ENCODE measurements at places on chromosomes 1 and 21.

GRCh38 chr1:206735553-206736031, 35.0 kb upstream of the IL19 start:
- no peak for DNase-seq

- no peak for DNase-seq
Measured at GRCh38 chr1:91529856-91530255, 29.2 kb downstream of the CDC7 start.

DNA sequence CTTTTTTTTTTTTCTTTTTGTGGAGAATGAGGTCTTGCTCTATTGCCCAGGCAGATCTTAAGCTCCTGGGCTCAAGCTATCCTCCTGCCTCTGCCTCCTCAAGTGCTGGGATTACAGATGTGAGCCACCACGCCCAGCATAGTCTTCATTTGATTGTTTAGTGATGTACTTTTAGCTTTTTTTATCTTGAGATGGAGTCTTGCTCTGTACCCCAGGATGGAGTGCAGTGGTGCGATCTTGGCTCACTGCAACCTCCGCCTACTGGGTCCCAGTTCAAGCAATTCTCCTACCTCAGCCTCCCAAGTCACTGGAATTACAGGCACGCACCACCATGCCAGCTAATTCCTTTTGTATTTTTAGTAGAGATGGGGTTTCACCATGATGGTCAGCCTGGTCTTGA, 24.0 kb upstream of the LRRC3 start:
- DNase-seq, result no peak

DNA sequence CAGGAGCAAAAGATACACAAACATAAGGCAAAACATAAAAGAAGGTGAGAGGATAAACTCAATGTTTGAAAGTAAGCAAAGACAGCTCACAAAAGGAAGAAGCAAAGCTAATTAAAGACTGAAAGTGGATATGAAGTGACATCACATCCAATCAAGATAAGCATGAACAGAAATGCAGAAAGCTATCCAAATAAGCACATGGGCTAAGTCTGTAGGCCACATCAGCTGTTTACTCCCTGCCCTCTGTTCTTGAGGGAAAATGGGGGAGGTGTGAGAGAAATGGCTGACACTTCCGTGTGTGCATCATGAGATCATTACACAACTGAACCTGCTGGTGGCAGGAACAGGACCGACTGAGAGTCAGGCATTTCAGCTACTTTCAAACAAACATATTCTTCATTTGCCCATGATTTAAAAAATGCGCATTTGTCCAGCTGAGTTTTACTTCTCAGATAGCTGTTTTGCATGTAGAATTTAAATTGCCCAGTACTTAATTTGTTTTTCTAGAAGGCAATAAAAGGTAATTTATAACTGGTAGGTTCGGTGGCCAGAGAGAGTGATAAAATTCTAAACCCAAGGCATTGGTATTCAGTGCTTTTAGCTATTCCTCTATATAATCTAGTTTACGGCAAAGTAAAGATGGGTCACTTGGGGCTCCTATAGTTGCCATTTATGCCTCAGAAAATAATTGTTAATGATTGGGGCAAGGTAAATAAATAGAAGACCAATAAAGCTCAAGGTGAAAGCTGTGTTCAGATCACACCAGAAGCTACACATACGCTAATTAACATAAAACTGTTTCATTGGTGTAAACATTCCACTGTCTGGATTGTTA, 27.2 kb upstream of the MAN1A2 start:
- no peak for DNase-seq

DNA sequence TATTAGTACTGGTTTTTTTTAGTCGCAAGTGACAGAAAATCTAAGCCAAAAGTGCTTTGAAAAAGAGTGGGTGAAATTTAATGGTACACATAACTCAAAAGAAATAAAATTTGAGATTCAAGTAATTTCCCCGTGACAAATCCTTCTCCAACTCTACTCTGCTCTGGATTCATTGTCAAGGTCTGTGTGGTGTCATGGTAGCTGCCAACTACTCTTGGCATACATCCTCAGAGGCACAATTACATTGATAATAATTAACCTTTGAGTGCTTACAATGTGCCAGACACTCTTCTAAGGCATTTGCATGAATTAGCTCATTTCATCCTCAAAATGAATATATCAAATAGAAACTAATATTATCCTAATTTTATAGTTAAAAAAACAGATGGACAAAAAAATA, 1153.9 kb upstream of the NCAM2 start:
- no peak for DNase-seq

DNA sequence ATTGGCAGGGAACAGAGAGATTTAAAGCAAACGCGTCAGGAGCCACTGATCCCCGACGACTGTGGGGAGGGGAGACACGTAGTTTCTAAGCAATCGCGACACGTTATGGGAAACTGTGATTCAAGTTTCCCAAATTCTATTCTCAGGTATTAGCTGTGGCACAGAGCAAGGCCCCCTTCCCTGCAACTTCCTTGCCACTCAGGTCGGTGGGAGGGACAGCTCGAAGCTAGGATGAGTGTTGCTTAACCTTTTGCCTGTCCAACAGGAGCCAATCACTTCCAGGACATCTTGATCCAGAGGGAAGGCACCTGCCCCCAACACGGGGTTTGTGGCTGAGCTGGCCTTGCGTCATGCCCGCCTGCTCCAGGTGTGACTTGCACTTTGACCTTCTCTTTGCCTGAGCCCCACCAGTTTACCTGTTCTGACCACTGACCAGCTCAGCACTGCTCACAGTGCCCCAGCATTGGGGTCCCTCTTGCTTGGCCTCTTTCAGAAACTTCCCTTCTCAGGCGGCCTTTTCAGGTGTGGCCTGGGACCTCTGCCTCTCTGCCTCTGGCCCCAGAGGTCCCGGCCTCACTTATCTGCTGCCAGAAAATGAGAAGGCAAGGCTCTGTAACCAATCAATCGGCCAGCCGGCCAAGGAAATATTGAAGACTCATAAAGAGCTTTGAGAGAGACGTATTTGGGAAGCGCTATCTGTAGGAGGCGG, 24.6 kb downstream of the TEX35 start:
- DNase-seq, result no peak

DNA sequence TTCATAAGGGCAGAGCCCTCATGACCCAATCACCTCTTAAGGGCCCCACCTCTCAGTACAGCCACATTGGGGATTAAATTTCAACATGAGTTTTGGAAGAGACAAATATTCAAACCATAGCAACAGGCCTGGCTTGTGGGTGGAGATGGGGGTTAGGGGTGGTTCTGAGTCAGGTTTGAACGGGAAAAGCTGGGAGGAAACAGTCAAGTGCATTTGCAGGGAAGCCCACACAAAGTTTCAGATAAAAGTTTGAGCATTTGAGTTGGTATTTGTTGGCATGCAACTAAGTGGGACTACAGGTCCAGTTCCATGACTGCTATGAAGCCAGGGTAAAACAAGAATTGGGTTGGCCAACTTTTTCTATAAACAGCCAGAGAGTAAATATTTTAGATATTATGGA, 21.0 kb upstream of the PADI2 start:
- DNase-seq, result no peak

- no peak for DNase-seq
Measured at GRCh38 chr1:248841702-248842395, 3.8 kb downstream of the ZNF672 start.

DNA sequence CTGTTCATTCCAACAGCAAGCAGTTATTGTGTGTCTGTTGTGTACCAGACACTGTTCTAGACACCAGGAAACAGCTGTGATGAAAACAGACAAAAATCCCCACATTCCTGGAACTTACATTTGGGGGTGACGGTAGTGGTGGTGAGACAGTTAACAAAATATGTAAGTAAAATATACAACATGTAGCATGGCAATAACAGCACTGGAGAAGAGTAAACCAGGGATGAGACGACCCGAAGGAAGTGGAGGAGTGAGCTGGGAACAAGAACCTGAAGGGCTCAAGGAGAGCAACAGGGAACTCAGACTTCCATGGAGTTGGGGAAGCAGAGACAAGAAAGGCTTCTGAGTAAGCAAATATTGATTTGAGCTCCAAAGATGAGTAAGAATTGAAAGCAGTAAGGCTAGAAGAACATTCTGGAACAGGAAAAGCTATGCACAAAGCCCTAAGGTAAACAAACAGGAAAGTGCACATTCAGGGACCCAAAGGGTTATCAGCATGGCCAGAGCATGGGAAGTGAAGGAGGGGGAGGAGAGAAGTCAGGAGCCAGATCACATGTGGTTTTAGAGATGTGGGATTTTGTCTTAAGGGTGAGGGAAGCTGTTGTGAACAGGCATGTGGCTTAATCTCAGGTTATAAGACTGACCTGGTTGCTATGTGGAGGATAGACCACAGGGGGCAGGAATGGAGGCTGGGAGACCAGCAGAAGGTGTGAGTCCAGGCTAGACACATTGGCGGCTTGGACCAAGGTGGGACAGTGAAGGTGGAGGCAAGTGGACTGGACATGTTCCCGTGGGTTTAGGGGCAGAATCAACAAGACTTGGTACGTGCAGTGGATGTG, 7.3 kb downstream of the CSF1 start:
- no peak for DNase-seq

DNA sequence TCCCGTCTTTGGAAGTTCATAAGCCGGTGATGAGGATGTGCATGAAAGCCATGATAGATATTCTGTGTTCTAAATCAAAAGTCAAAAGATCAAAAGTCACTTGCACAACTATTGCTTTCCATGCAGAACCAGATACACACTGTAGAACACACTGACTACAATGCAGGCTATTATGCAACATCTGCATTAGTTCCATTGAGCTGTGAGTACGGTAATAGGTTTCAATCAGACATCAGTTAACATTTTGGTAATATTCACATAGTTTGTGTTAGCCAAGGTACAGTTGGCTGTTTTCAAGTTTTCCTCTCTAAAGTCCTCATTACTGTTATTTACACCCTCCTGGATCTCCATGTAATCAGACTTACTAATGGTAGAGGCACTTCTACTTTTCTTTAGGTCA, 3.1 kb downstream of the KCNA2 start:
- DNase-seq, result no peak

DNA sequence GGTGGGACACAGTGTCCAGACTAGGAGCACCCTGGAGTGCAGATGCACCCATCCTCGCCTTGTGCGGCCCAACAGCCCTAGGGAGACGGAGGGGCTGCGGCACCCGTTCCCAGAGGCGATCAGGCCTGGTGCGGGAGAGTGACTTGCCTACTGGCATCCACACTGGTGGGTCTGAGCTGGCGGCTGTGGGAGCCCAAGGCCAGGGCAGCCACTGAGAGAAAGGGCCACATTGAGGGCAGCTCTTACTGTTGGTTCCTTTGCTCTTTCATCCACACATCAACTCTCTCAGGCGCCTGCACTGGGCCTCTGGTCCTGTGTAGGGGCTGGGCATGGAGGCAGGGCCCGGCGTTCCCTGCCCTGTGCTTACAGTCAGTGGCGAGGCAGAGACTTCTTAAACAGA, 8.6 kb downstream of the PODN start:
- DNase-seq, result no peak

- DNase-seq, result no peak
Measured at GRCh38 chr1:21933397-21934248, 3.5 kb downstream of the HSPG2 start.

DNA sequence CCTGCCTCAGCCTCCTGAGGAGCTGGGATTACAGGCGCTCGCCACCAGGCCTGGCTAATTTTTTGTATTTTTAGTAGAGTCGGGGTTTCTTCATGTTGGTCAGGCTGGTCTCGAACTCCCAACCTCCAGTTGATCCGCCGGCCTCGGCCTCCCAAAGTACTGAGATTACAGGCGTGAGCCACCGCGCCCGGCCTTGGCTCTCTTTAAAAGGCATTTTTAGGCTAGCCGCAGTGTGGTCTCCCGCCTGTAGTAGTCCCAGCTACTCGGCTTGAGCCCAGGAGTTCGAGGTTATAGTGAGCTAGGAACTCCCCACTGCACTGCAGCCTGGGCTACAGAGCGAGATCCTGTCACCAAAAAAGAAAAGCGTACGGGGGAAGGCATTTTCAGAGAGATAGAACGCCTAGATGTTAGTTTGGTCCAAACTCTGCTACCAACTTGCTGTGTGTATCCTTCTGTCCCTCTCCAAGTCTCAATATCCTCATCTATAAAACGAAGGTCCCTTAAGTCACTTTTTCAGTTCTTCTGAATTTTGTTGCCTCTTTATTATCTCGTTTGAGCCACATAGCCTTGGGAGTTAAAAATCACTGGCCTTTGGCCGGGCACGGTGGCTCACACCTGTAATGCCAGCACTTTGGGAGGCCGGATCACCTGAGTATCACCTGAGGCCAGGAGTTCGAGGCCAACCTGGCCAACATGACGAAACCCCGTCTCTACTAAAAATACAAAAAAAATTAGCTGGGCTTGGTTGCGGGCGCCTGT, 734 bp downstream of the MED18 start:
- no peak for DNase-seq

DNA sequence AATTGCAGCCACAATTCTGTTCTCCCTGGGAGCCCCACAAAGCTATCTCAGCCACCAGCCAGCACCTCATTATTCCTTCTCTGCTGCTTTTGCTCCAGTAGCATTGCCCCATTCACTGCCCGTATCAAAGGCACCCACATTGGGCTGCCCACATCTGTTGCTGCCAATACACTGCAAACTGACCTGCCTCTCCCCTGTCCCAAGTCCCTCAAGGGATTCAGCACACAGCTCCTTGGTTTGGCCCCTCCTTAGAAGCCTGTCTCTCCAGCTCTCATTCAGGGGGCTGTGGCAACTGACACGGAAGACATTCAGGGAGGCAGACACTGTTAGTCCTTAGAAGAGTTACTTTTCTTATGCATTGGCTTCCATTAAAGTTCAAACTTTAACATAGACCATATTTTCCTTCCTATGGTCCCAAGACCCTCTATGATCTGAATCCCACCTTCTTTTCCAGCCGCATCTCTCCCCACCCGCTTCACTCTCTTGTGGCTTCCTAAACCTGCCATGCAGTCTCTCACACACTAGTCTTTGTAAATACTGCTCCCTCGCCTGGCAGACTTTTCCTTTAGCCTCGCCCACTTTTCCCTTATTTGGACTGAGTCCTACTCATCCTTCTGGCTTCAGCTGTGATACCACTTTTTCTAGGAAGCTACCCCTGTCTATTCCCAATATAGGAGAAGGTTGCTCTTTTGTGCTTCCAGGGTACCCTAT, 19.3 kb upstream of the KLHDC8A start:
- DNase-seq, result no peak

- DNase-seq, result no peak
Measured at GRCh38 chr1:193237381-193237978, 51.1 kb upstream of the B3GALT2 start.

DNA sequence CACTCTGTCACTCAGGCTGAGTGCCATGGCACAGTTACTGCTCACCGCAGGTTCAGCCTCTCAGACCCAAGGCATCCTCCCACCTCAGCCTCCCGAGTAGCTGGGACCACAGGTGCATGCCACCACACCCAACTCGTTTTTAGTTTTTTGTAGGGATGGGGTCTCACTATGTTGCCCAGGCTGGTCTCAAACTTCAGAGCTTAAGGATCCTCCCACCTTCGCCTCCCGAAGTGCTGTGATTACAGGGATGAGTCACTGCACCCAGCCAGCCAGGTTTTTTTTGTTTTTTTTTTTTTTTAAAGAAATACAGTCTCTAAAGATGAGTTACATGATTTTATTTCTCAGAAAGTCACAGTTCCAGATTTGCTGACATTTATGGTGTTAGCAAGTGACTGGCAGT, 29.0 kb downstream of the BACE2 start:
- no peak for DNase-seq

- no peak for DNase-seq
Measured at GRCh38 chr1:226404904-226405222, 3.0 kb downstream of the PARP1 start.
